ENCODE measurements at places on chromosomes 11 and 22.
A peak's percentile ranks its signal among the peaks of the same experiment; 100 is the strongest.

- no peaks in the 10 kb centered on the region for H3K36me3 ChIP-seq
- DNase-seq, result no peak
- no peaks in the 10 kb centered on the region for H3K27me3 ChIP-seq
Observed at GRCh38 chr11:100774132-100774531, 87.0 kb downstream of the ARHGAP42 start.

- peak overlapping the region; percentile 30 for H3K4me3 ChIP-seq
- H3K27ac ChIP-seq, result no peak overlapping the region
- no peaks in the 10 kb centered on the region for H3K36me3 ChIP-seq
- H3K4me1 ChIP-seq, result no peaks in the 10 kb centered on the region
- no peak for DNase-seq
- H3K27me3 ChIP-seq, result no peaks in the 10 kb centered on the region
Observed at GRCh38 chr11:5809122-5809519, 397 bp downstream of the OR52N2 start.

GRCh38 chr11:13963169-13963948 lies 836 bp downstream of the SPON1 start:
- peak; percentile 87 for DNase-seq
- peak overlapping the region; percentile 57 for H3K4me3 ChIP-seq
- H3K36me3 ChIP-seq, result no peaks in the 10 kb centered on the region
- H3K27ac ChIP-seq, result peak overlapping the region; percentile 76

DNA sequence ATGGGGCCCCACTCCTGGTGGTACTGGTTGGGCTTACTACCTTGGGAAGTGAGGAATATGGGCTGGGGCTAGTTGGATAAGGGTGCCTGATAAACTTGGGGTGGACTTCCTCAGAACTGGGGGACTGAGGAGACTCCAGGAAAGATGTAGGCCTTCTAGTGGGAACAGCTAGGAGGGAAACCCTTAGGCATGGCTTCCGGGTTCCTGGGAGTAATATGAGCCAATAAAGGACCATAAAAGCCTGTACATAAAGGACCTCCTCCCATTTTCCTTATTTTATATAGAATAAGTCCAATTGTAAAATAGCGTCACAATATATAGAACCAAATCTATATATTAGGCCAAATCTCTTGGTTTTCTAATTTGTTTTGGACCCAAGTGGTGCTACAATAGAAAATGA lies 18.4 kb upstream of the RNASEH2C start:
- no peaks in the 10 kb centered on the region for H3K36me3 ChIP-seq
- DNase-seq, result no peak
- H3K4me1 ChIP-seq, result no peaks in the 10 kb centered on the region
- H3K27me3 ChIP-seq, result no peaks in the 10 kb centered on the region
- no peak overlapping the region for H3K4me3 ChIP-seq
- H3K27ac ChIP-seq, result no peak overlapping the region

GRCh38 chr22:36580371-36580770 lies 51.4 kb upstream of the EIF3D start:
- no peaks in the 10 kb centered on the region for H3K4me1 ChIP-seq
- H3K27ac ChIP-seq, result no peak overlapping the region
- no peak overlapping the region for H3K4me3 ChIP-seq
- no peaks in the 10 kb centered on the region for H3K36me3 ChIP-seq
- H3K27me3 ChIP-seq, result no peaks in the 10 kb centered on the region
- no peak for DNase-seq

GRCh38 chr11:19666951-19667350 lies 45.7 kb upstream of the NAV2 start:
- H3K27me3 ChIP-seq, result no peaks in the 10 kb centered on the region
- H3K4me3 ChIP-seq, result no peak overlapping the region
- H3K27ac ChIP-seq, result no peak overlapping the region

DNA sequence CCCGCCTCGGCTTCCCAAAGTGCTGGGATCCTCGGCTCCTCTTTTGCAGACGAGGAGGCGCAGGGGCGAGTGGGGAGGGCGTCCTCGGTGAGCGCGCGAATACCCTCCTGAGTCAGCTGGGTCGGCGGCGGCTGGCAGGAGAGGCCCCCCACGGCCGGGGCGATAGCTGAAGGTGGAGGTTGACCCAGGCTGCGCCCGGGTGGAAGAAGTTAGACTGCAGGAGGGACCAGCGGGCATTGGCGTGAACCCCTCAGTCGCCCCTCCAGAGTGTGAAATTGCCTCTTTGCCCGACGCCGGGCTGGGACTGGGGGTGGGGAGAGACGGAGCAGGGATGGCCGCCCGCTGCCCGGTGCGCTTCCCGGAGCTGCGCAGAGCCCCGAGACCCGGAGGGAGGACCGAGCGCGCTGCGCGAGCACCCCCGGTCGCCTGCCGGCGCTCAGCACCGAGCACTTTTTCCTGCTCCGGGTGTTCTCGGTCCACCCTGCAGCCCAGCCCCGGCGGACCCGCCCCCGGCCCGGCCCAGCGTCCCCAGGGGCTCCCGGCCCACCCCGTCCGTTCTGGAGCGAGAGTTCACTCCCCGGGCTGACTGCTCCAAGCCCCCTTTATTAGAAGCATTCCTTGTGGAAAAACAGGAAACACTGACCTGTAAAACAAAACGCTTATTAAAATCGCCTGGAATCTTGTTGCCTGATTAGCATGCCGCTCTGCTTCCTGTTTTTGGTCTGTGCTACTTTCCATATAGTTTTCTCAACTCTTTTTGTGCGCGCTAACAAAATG lies 13.7 kb upstream of the CPT1A start:
- peaks cover 20% of the 10 kb centered on the region for H3K4me1 ChIP-seq
- peak overlapping the region; percentile 47 for H3K4me3 ChIP-seq
- no peaks in the 10 kb centered on the region for H3K27me3 ChIP-seq
- no peaks in the 10 kb centered on the region for H3K36me3 ChIP-seq

DNA sequence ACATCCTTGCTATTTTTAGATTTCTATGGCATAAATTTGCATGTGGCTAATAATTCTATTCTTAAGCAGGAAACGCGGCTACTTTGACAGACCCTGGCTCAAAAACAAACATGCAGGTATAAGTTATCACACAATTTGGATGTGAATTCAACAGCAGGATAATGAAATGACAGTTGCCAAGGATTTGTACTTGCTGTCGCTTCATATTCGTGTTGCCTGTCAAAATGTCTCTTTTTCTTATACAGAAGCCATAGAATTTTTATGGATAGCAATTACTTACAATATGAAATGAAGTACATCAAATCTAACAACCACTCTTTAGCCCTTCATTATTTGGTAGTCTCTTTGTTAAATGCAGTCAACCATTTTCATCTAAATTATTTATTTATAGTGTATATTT lies 46.4 kb downstream of the DCDC1 start:
- no peaks in the 10 kb centered on the region for H3K4me1 ChIP-seq
- no peak for DNase-seq
- H3K4me3 ChIP-seq, result no peak overlapping the region
- H3K27ac ChIP-seq, result no peak overlapping the region

DNA sequence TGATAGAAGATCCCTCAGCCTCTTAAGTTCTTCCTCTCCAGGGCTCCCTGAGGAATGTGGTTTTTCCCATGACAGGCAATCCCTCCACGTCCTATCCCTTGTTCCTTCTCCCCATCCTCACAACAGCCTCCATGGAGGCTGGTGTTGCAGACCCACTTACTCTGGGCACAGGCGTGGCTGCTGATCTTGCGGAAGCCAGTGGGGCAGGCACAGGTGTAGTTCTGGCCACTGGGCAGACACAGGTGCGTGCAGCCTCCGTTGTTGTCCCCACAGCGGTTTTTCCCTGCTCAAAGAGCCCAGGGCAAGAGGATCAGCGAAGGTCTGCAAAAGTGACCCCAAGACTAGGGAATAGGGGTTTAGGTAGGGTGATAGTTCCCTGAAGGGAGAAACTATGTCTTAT lies 29.1 kb downstream of the LRP4 start:
- H3K27me3 ChIP-seq, result no peaks in the 10 kb centered on the region
- no peaks in the 10 kb centered on the region for H3K36me3 ChIP-seq
- H3K4me1 ChIP-seq, result no peaks in the 10 kb centered on the region
- no peak overlapping the region for H3K4me3 ChIP-seq
- no peak for DNase-seq
- no peak overlapping the region for H3K27ac ChIP-seq

DNA sequence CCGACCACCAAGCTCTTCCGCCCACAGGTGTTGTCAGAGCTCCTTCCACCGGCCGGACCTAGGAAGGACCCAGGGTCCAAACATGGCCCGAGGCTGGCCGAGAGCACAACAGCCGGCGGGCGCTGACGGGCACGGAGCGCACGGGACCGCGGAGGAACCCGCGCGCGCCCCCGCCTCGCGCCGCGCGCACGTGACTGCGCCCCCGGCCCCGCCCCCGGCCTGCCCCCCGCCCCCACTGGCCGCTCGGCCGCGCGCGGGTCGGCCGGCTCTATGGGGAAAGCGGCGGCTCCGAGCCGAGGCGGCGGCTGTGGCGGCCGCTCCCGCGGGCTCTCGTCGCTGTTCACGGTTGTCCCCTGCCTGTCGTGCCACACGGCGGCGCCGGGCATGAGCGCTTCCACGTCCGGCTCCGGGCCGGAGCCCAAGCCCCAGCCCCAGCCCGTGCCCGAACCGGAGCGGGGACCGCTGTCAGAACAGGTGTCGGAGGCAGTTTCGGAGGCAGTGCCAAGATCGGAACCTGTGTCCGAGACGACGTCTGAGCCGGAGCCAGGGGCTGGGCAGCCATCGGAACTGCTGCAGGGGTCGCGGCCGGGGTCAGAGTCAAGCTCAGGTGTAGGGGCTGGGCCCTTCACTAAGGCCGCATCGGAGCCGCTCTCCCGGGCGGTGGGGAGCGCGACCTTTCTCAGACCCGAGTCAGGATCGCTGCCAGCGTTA lies at the start of gene OSBP2:
OSBP2 (plus strand) TSS at position 235 of the 711 bp plus-strand sequence; CDS start at position 271, 36 bp downstream.
- H3K27ac ChIP-seq, result no peak within 1 kb of the TSS
- H3K36me3 ChIP-seq, result no peaks in the 10 kb centered on the region
- DNase-seq, result no peak
- peaks cover 8% of the 10 kb centered on the region for H3K4me1 ChIP-seq
- no peaks in the 10 kb centered on the region for H3K27me3 ChIP-seq

DNA sequence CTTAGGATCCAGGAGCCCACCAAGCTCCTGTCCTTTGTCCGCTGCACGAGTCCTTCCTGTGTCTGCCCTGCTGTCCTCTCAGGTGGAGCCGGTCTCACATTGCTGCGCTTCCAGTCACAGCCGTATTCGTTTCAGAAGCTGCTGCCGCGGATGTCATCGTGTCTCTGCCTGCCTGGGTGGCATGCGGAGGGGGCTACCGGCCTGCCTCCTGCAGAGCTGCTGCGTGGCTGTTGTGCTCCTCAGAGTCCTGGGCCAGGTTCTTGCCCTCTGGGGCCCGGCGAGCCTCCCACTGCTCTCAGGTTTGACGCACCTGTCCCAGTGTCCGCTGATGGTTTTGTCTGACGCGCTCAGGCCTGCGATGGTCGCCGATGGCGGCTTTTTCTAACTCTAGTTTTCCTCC lies 254.2 kb downstream of the TBC1D22A start:
- H3K27me3 ChIP-seq, result no peaks in the 10 kb centered on the region
- H3K27ac ChIP-seq, result no peak overlapping the region
- H3K4me3 ChIP-seq, result no peak overlapping the region

- no peak for DNase-seq
- H3K27ac ChIP-seq, result no peak overlapping the region
- H3K4me1 ChIP-seq, result peaks cover 41% of the 10 kb centered on the region
- H3K4me3 ChIP-seq, result no peak overlapping the region
- H3K36me3 ChIP-seq, result peaks cover 1% of the 10 kb centered on the region
Observed at GRCh38 chr11:3962406-3962840, 107.0 kb downstream of the STIM1 start.

DNA sequence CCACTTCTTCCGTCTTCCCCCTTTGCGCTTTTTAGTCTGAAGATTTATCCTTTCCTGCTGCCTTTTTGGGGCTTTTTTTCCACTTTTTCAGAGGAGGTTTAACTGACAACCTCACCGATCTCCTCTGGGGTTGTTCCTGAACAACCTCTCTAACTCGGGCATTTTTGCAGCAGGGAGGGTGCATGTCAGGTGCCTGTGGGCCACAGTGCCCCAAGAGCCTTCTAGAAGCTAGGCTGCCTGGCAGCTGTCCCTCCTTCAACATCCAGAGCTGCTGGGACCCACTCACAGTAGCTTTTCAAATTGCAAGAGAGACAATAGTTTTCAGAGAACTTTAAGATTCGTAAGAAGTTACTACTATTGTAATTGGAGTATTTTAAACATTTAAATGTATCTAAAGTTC lies 1112.4 kb upstream of the CNTN5 start:
- H3K27ac ChIP-seq, result no peak overlapping the region
- H3K4me1 ChIP-seq, result no peaks in the 10 kb centered on the region
- no peak overlapping the region for H3K4me3 ChIP-seq
- no peaks in the 10 kb centered on the region for H3K36me3 ChIP-seq

DNA sequence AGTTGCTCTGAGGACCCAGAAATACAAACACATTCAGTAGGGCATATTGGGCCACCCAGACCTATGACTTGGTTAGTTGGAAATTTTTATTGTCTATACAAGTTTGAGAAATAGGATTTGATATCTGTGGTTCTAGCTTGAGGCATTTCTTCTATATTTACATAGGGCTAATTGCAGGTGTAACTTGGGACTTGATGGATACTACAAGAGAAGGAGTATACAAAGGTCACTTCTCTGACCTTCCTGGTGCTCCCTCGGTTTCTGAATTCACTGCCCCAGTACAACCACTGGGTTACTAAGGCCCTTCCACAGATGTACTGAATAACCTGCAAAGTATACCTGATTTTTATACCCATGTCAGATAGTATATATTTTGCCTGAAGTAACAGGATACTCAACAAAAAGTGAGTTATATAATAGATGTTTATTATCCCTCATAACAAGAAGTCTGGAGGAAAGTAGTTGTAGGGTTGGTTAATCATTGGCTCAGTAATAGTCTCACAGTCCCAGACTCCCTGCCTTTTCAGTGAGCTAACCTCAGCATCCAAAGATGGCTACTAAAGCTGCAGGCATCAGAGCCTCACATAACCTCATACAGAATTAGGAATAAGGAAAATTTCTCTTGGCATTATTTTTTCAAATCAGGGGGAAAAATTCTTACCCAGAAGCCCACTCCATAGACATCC lies 8.8 kb upstream of the PGR start:
- no peak overlapping the region for H3K27ac ChIP-seq
- H3K36me3 ChIP-seq, result no peaks in the 10 kb centered on the region
- H3K4me3 ChIP-seq, result no peak overlapping the region
- no peak for DNase-seq
- no peaks in the 10 kb centered on the region for H3K4me1 ChIP-seq

GRCh38 chr11:12009617-12010321 lies 1.3 kb upstream of the DKK3 start:
- no peaks in the 10 kb centered on the region for H3K27me3 ChIP-seq
- peaks cover 42% of the 10 kb centered on the region for H3K4me1 ChIP-seq
- peak overlapping the region; percentile 12 for H3K27ac ChIP-seq
- peak overlapping the region; percentile 80 for H3K4me3 ChIP-seq

DNA sequence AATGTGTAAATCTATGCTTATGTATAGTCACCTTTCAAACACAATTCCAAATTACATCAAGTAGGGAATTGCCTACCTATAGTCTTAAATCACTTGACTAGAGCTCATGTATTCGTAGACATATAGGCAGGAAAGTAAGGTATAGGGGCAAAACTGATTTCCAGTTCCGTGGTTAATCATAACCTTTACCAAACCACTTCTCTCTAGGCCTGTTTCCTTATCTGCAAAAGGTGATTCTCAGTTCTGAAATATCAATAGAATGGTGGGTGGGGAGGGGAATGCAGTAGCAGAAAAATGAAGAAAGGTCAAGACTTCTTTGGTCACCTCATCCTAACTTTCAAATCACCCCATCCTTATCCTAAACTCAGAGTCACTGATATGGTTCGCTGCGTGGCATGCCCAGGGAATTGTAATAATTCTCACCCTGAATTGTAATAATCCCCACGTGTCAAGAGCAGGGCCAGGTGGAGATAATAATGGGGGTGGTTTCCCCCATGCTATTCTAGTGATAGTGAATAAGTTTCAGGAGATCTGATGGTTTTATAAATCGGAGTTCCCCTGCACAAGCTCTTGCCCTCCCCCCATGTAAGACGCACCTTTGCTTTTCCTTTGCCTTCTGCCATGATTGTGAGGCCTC lies 1.9 kb upstream of the ANO5 start:
- no peaks in the 10 kb centered on the region for H3K27me3 ChIP-seq
- DNase-seq, result no peak
- no peaks in the 10 kb centered on the region for H3K36me3 ChIP-seq
- peaks cover 10% of the 10 kb centered on the region for H3K4me1 ChIP-seq
- no peak overlapping the region for H3K27ac ChIP-seq
